ENCODE measurements at places on chromosomes 7 and 10.

GRCh38 chr7:130160455-130160854, 44.8 kb downstream of the TMEM209 start:
- DNase-seq, result no peak

DNA sequence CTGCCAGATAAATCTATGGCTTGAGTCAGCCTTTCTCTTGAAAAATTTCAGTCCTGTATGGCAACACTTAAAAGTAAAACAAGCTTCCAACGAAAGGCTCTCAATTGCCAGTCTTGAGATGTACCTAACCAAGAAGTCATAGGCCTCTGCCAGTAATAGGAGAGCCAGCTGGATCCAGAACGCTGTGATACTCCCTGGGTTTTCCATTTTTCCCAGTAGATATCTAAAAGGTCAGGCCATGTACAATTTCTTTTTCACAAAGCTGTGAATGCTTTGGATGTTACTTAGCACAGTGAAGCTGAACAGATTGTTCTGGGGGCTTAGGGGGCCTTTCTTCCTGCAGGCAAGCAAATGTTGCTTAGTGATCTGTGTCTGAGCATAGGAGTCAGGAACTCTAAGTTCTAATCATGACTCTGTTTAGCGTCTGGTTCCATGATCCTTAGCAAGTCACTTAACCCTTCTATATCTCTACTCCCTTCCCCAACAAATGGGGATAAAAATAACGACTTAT, 86.5 kb downstream of the ARMH3 start:
- DNase-seq, result no peak

DNA sequence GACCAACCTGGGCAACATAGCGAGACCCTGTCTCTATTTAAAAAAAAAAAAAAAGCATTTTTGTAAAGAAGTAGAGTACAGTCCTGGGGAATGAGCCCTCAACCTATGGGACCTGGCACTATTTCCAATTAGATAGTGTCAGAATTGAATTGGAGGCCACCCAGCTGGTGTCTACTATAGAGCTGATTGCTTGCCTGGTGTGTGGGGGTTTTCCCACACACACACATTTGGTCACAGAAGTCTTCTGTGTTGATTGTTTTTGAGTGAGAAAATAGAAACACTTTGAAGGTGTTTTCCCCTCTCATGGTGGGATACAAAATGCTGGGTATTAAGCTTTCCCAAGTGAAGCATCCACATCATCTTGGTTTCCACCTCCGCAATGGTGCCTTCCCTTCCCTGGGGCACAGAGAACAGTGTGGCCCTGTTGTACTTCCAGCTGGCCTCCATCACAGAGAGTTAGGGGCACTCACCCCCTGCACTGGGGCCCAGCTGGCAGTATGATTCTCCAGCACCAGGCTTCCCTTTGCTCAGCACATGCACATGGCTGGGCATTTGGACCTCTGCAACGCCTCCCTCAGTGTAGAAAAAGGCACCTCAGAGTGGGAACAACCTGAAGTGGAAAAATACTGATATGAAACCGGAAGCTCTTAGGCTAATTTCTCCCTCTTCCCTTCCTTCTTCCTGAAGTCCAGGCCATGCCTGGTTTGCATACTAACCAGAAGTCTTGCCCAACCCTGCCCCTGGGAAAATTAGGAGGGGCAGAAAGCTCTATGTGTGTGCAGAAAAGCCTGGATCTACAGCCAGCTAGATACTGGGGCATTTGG, 10.7 kb upstream of the NFKB2 start:
- DNase-seq, result no peak

GRCh38 chr7:101877882-101878591, 60.6 kb downstream of the CUX1 start:
- no peak for DNase-seq

DNA sequence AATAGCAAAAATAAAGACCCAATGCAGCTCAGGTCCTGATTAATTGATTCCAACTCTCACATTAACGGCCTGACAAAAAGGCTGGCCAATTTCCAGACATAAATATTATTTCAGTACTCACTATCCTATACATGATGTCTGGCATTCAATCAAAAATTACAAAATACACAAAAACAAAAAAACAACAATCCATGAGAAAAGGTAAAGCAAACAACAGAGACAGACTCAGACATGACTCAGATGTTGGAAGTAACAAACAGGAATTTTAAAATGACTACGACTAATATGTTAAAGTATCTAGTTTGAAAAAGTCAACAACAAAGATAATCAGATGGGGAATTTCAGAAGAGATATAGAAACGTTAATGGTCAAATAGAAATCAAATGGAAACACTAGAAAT, 152.8 kb downstream of the AMPH start:
- DNase-seq, result no peak

GRCh38 chr7:26918241-26918640, 53.9 kb upstream of the SKAP2 start:
- DNase-seq, result no peak

DNA sequence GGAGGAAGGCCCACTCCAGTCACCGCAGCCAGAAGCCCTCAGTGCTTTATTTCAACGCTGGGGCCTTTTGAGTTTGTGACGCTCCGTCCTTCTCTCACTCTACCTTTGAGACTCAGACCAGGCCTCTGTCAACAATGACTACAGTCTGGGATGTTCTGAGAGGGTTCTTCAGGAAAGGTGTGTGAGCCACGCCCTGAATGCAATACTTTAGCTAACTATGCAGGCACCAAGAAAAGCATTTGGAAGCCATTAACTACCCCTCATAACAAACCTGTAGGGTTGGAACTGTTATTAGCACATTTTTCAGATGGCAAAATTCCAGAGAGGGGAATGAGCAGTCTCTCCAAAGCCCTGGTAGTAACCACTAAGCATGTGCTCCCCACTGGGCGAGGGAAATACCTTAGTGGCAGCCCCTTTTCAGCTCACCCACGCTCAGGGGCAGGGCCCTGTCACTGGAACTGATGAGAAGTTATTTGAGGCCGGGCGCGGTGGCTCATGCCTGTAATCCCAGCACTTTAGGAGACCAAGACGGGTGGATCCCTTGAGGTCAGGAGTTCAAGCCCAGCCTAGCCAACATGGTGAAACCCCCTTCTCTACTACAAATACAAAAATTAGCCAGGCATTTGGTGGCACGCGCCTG, 5.7 kb upstream of the ARPC1B start:
- no peak for DNase-seq

- DNase-seq, result peak; percentile 42
Measured at GRCh38 chr7:106022193-106022821, 59.2 kb downstream of the CDHR3 start.

DNA sequence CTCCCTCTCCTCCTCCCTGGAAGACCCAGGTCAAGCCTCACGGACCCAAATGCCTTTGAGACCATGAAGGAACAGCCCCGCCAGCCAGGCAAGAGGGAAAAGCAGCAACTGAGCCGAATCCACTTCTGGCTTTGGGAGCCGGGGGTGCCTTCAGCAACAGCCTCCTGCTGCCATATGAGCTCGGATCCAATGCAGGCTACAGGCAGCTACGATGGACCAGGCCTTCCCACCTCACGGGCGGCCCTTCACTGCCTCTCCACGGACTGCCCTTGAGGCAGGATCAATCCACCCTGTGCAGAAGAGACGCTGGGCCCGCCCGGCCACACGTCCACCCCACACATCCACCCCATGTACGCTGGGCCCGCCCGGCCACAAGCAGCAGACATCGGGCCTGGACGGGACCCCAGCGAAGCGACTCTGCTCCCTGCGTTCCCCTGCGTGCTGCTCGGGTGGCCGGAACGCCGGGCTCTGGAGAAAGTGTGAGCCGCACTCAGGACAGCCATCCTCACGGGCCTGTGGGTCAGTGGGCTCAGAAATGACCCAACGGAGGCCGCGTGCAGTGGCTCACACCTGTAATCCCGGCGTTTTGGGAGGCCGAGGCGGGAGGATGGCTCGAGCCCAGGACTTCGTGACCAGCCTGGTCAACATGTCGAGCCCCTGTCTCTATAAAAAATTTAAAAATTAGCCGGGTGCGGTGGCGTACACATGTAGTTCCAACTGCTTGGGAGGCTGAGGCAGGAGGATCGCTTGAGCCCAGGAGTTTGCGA, 82.0 kb downstream of the FOXL3 start:
- DNase-seq, result no peak

GRCh38 chr7:14596421-14596820, 306.1 kb downstream of the DGKB start:
- no peak for DNase-seq

DNA sequence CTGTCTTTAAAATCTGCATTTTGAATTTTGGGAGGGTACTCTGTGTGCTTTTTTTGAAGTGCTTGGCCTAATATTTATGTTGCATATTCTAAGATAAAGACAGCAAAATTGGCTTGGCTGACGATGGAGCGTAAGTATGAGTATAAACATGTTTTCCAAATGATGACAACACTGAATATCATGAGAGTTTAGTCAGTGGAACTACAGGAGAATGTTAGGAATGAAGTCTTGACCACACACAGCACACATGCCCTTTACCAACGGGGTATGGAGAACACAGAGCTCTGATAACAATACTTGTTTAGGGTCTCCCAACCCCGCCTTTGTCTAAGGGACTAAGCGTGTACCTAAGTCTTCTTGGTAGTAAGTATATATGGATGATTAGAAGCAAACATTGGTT, 253.9 kb upstream of the FZD8 start:
- DNase-seq, result no peak

GRCh38 chr7:120931243-120931642, 19.3 kb upstream of the ING3 start:
- no peak for DNase-seq

DNA sequence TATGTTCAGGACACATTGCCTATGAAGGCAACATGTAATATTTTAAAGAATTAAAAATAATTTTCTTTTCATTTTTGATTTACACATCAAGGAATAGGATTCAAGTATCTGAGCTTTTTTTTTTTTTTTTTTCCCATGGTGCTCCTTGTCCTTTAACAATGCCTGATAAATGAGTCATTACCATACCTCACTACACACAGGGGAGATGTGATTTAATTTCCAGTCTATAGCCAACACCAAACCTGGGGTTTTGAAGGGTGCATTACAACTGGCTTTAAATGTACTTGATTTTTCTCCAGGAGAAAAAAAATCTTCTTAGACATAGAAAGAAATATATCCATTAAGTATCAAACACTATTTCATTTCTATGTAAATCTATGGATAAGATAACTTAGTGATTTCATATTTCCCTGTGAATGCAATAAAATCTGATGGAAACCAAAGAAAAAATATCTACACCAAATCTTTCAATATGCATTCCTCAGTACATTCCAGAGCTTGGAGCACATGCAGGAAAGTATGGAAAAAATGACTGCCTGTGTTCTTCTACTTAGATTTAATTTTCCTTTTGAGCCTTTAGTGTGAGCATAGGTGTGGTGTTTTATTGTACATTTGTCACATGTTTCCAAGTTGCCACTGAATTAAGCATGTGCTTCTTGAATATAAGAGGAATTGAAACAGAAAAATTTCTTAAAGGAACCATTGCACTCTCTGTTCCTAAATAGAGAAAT, 204.8 kb upstream of the MEOX2 start:
- no peak for DNase-seq

DNA sequence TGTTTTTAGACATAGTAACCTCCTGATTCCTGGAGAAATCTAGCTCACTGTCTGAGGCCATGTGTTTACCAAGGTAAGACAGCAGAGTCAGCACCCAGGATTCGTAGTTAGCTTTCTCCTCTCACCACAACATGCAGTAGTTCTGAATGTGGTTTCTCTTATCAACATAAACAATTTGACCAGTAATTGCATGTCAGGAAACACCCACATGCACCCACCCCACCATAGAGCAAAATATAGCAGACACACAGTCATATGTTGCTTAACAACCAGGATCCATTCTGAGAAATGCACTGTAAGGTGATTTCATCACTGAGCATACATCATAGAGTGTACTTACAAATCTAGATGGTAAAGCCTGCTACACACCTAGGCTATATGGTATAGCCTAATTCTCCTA, 1004.0 kb downstream of the ANKRD7 start:
- DNase-seq, result no peak

GRCh38 chr7:37131855-37132254, 316.8 kb downstream of the ELMO1 start:
- no peak for DNase-seq

GRCh38 chr10:670990-671389, 18.5 kb downstream of the DIP2C start:
- DNase-seq, result no peak

DNA sequence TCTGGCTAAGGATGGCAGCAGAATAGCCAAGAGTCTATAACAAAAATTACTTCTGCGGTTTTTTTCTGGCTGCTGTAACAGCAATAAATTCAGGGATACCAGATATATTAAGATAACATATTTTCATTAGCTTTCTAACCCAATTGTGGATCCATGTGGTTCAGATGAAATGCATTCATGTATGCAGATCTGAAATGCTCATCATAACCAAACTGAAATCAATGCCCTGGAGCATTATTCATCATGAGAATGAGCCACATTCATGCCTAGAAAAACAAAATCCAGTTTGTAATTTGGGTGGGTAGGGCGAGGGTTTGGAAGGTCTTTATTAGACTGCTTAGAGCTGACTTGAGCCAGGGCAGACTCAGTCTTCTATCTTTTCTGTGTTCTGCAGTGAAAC, 69.8 kb upstream of the SEMA3A start:
- no peak for DNase-seq

DNA sequence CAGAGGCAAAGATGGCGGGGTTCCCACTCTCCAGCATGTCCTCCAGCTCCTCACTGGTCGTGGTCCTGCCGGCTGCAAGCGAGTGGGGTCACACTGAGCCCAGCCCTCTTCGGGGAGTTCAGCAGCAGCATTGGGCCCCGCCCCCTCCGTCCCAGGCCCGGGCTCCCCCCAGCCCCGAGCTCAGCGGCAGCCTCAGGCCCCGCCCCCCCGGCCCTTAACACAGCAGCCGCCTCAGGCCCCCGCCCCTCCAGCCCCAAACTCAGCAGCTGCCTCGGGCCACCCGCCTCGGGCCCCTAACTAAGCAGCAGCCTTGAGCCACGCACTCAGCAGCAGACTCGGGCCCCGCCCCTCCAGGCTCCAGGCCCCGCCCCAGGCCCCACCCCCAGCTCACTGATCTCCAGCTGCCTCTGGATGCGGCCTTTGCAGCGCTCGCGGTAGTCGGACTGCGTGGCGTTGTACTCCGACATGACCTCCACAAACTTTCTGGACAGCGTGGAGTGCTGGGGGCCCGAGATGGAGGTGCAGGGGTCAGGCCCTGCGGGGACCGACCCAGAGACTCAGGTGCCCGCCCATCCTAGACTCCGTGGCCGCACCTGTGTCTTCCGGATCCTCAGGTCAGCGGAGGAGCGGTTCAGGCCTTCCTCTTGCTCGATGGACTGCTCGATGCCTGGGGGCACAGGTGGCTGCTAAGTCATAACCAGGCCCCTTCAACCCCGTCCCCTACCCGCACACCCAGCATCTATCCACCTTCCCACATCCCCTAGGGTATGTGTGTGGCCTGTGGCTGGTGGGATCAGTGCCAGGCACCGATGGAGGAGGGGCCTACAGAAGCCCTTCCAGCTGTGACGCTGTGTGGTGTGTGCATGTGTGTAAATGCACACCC, 15.5 kb downstream of the STX1A start:
- DNase-seq, result no peak

- DNase-seq, result no peak
Measured at GRCh38 chr10:10872035-10872673, 145.5 kb upstream of the CELF2 start.

GRCh38 chr10:78936412-78937342, 132.1 kb upstream of the ZMIZ1 start:
- DNase-seq, result no peak

- no peak for DNase-seq
Measured at GRCh38 chr7:42025635-42026375, 211.2 kb downstream of the GLI3 start.

GRCh38 chr10:18079665-18080295, 60.4 kb upstream of the CACNB2 start:
- DNase-seq, result no peak

Data from stimulated activated CD8-positive, alpha-beta memory T cell treated with anti-CD3 and anti-CD28 coated beads, Interleukin-2, amount 100 ng/mL, for 1 hour (primary cell).